ENCODE measurements at places on chromosomes 12 and 14.

DNA sequence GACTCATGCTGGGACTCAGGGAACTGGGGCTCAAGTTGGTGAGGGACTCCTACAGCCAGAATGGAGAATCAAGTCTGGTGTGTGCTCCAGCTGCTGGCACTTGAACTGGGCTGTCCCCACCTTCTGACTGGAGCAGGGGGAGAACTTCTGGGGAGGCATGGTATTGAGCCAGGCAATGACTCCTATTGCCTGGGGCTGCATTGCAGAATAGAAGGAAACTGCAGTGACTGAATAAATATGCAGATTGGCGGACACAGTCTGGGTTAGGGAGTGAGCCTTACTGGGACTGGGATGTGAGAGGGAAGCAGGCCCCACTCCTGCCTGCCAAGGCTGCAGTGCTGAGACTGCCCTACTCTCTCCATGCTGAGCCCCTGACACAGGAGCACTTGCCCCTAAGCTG is 8.8 kb upstream of the ZNF268 start:
- DNase-seq, result no peak

DNA sequence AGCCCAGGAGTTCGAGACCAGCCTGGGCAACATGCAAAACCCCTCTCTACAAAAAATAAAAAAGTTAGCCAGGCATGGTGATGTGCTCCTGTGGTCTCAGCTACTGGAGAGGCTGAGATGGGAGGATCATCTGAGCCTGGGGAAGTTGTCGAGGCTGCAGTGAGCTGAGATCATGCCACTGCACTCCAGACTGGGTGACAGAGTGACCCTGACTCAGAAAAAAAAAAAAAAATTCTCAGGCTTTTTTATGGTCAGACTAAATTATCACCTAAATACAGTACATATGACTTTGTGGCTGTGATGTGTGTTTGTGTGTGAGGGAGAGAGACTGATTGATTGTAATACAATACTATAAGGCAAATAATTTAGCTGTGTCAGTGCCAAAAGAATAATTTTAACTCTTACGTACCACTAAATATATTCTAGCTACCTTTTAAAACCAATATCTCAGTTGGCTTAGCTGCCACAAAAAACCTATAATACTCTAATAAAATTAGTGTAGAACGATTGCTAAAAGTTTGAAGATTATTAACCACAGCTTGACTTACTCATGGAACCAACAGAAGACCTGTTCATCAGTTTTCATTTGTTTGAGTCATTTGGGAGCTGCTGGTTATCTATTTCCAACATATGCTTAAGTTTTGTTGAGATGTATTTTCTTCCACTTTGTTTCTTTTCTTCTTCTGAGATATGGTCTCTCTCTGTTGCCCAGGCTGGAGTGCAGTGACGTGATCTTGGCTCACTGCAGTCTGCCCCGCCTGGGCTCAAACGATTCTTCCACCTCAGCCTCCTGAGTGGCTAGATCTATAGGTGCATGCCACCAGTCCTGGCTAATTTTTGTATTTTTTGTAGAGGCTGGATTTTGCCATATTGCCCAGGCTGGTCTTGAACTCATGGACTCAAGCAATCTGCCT is 58.0 kb downstream of the DIP2B start:
- no peak for DNase-seq

DNA sequence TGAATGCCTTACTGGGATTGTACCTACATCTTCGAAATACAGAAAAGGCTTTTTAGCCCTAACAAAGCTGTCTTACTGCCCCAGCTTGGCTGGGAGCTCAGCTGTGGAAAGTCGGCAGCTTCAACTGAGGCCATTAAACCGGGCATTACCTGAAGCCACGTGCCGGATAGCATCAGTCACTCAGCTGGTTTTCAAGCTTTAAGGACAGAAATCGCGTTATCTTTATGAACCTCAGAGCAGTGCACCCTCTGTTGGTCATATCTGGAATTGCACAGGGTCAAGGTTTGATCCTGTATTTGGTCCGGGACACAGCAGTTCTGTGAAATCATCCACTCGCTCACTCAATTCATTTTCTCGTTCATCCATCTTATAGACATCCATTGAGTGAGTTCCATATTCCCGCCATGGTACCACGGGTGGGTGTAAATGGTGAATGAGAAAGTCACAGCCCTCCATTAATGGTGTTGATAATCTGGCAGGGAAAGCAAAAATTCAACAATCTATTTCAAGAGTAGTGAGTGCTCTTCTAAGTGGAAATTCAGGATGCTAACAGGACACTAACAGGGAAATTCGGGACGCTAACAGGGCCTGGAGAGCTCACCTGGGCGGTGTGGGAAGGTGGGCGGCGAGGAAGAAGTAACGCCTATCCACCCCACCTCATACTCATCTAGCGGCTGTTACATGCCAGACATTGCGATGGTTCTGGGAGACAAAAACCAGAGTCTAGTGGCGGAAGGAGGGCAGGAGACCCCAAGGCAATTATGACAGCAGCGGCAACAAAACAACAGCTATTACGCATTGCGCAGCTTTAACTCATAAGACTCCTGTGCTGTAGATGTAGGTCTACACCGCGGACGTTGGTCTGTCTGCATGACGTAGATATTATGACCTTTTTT is 60.6 kb upstream of the TCL1A start:
- peak; percentile 19 for DNase-seq

- DNase-seq, result no peak
Measured at GRCh38 chr14:92198804-92199203, 77.0 kb downstream of the CPSF2 start.

- DNase-seq, result peak; percentile 35
Measured at GRCh38 chr14:89807151-89807550, 147.4 kb downstream of the EFCAB11 start.

GRCh38 chr12:122980183-122981035 is at the start of gene ARL6IP4:
TSS of gene ARL6IP4 (plus strand) at chr12:122980681. CDS start at chr12:122981140, 459 bp downstream.
- peak; percentile 78 for DNase-seq

Measured in hindlimb muscle (tissue), 1 donor.